ENCODE measurements at places on chromosomes 13 and 19.
A peak's percentile ranks its signal among the peaks of the same experiment; 100 is the strongest.

GRCh38 chr13:110989331-110989730 is 74.5 kb upstream of the ANKRD10 start:
- DNase-seq = no peak

GRCh38 chr19:42357290-42357689 is 31.9 kb downstream of the MEGF8 start:
- DNase-seq = no peak

DNA sequence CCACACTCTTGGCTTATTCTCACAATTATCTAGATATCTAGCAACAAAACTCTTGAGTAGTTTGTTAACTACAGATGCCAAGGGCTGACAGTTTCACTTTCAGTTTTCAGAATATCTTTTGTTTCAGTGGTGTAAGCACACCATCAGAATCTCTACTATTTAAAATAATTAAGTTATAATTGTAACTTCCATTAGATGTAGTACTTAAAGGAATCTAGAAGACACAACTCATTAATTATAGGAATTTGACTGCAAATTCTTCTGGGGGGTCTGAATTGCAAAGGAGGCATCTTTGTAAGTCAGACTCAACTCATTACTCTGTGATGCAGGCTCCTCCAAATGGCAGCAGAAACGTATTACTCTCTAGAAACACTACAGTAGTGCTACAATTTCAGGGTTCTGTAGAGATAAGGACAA is 44.9 kb upstream of the USPL1 start:
- no peak for DNase-seq

DNA sequence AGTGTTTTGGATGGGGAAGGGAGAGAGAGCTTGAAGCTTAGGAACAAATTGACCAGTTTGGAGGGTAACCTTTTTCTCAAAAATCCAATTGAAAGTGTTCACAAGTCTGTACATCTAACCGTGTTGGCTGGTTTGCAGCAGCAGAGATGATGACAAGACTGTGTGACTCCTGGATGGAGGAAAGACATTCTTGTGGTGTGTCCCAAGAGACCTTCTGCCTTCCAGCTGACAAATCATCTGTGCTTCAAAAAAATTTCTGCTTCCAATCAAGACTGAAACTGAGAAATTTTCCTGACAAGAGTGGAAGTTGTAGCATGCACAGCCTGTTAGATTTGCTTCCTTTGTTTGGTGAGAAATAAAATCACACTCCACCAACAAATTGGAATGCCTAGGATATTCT is 56.2 kb downstream of the LACC1 start:
- no peak for DNase-seq

DNA sequence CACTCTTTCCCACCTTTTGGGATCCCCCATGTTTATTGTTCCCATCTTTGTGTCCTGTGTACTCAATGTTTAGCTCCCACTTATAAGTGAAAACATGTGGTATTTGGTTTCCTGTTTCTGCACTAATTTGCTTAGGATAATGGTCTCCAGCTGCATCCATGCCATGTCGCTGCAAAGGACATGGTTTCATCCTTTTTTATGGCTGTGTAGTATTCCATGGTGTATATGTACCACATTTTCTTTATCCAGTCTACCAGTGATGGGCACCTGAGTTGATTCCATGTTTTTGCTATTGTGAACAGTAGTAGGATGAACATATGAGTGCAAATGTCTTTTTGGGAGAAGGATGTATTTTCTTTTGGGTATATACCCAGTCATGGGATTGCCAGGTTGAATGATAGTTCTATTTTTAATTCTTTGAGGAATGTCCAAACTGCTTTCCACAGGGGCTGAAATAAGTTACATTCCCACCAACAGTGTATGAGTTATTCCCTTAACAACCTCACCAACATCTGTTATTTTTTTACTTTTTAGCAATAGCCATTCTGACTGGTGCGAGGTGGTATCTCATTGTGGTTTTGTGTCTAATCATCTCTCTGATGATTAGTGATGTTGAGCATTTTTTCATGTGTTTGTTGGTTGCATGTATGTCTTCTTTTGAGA is 55.7 kb upstream of the MEDAG start:
- DNase-seq = no peak

DNA sequence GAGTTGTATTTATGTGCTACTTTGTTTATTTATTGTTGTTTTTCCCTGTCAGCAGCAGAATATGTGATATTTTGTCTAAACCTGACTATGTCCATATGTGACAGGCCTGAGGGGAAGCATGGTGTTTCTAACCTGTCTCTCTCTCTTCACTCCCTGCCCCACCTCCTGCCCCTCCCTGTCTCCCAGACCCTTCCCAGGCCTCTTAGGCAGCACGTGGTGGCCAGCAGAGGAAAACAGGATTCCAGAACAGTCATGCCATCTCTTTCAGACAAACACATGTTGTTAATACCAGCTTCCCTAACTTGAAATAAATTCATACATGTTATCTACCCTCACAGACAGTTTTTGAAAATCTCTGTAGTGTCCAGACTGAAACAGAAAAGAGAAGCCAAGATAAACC is 31.0 kb upstream of the ATP11A start:
- no peak for DNase-seq

- no peak for DNase-seq
Observed at GRCh38 chr13:69872321-69873047, 235.1 kb upstream of the ATXN8OS start.

DNA sequence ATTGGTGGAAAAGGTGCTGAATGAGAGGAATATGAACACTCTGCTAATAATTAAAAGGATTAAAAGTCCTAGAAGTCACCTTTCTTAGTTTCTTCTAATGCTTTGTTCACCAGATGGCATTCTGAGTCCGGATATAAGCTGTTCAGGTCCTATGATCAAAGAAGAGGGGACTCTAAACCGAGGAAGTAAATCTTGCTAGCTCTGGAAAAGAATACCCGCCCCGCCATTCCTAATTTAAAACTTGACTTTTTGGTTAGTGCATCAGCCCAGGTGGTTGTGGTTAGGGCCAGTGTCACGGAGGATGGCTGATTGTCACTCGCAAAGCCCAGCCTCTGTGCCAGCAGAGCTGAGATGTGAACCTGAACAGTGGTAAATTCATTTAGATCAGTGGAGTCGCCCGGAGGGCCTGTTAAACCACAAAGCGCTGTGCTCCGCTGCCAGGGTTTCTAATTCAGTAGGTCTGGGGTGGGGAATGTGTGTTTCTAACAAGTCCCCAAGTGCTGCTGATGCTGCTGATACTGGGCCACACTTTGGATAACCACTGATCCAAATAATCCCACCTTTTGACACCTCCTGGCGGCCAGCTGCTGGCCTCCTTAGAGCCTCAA is 425.4 kb downstream of the DCT start:
- no peak for DNase-seq

DNA sequence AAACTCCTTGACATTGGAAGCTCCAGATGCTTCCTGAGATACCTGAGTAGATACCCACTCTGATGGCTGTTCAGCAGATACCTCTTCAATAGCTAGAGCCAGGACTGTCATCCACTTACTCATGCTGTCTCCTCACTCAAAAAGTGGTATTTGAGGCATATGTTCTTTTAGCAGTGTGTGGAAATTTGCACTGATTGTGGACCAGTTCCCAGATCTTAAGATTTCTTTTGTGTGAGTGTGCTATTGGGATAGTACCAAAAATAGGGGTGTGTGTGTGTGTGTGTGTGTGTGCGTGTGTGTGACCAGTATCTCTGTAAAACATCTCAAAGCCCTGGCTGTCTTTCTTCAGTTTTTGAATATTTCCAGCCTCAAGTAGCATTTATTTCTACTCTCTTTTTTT is 108.3 kb downstream of the SLITRK5 start:
- no peak for DNase-seq

- peak; percentile 98 for DNase-seq
Observed at GRCh38 chr19:38374332-38375097, at the start of gene PSMD8. Gene PSMD8 (plus strand): TSS chr19:38374571. CDS start chr19:38374602, 31 bp downstream.

GRCh38 chr13:41282129-41282571 is 18.8 kb upstream of the MTRF1 start:
- DNase-seq = no peak

- DNase-seq = no peak
Observed at GRCh38 chr19:41352279-41352608, 1.5 kb downstream of the TGFB1 start.

DNA sequence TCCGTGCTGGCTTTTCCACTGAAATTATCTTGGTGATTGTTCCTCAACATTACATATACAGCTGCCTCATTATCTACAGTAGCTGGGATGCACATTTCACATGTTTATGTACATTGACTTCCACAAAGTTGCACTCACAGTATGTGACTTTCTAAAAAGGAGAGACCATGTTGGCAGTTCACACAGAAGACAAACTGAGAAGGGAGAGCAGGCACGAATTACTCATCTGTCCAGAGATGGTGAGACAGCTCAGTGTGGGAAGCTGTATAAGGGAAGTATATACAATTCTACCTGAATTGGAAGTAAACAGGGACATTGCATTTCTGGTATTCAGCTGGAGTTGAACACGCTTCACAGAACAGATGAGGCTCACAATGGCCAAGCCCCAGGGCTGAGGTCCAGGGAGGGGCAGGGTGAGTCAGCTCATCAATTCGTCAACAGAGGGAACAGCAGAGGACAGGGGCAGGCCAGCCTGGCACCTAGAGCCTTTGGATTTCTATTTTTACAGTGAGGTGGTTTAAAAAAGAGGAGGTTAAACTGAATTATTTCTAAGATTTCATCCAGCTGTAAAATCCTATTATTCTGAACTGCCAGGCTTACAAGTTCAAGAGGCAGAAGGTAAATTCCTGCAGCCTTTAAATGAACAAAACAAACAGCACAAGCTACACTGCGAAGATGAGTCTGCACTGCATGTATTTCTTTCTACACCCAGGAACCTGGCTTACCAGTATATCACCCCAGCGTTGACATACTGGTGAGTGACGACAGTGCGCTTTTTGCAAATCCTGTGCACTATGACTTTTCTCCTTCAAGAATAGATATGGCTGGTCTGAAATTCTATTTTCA is 9.8 kb downstream of the PARP4 start:
- no peak for DNase-seq

GRCh38 chr19:40213882-40214570 is 4.2 kb downstream of the TTC9B start:
- DNase-seq = no peak

- peak; percentile 15 for DNase-seq
Observed at GRCh38 chr13:97339988-97340749, 93.8 kb upstream of the RAP2A start.

GRCh38 chr13:50993934-50994333 is 84.3 kb downstream of the RNASEH2B start:
- DNase-seq = no peak

- DNase-seq = no peak
Observed at GRCh38 chr13:102298051-102298450, 103.8 kb downstream of the FGF14 start.

DNA sequence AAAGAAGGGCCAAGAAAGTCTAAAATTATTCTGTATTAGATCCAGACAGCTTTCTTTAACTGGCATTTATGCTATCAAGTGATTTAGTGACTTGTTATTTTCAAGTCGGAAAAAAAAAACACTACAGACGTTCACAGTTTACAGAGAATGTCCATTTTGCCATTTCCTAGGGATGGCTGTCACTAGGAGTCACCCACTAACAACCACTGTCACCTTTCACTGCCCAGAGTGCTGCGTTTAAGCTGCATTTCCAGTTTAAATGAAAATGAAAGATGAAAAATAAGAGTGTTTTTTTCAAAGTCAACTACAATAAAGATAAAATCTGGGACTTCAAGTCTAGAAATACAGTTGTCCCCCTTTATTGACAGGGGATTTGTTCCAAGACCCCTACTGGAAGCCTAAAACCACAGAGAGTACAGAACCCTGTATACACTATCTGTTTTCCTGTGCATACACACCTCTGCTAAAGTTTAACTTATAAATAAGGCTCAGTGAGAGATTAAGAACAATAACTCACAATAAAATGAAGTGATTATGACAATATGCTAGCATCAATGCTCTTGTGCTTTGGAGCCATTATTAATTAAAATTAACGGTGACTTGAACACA is 112.5 kb downstream of the SACS start:
- DNase-seq = peak; percentile 2

- DNase-seq = no peak
Observed at GRCh38 chr13:51524829-51525566, 59.3 kb upstream of the WDFY2 start.

- no peak for DNase-seq
Observed at GRCh38 chr13:97743938-97744337, 209.5 kb upstream of the IPO5 start.

GRCh38 chr19:50843701-50844221 is 10.4 kb upstream of the KLK15 start:
- DNase-seq = no peak

DNA sequence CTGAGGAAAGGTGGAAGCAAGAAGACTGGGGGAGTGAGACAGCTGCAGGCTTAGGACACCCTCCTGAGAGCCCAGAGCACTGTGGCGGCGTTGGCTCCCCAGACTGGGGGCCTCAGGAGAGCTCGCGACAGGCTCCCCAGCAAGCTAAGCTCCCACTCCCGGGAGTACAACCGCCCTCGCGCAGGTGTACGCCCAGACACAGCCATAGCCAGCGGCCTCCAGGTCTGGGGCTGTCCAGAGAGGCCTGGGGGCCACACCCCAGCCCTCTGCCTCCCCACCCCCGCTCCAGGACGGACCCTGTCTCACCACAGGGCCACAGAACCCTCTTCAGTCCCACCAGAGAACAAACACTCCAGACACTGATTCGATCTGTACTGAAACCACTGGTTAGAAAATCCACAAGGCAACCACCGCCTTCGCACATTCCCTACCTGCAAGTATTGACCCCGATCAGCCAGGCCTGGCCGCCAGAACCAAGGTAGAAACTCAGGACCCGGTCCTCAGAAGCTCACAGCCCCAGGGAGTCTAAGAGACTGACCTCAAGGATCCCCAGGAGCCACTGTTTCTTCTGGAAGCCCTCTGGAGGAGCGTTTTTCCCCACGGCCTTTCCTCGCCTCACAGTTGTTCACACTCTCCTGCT is 16.3 kb downstream of the ZIC5 start:
- DNase-seq = no peak

- no peak for DNase-seq
Observed at GRCh38 chr13:28489524-28489931, 5.4 kb downstream of the FLT1 start.

DNA sequence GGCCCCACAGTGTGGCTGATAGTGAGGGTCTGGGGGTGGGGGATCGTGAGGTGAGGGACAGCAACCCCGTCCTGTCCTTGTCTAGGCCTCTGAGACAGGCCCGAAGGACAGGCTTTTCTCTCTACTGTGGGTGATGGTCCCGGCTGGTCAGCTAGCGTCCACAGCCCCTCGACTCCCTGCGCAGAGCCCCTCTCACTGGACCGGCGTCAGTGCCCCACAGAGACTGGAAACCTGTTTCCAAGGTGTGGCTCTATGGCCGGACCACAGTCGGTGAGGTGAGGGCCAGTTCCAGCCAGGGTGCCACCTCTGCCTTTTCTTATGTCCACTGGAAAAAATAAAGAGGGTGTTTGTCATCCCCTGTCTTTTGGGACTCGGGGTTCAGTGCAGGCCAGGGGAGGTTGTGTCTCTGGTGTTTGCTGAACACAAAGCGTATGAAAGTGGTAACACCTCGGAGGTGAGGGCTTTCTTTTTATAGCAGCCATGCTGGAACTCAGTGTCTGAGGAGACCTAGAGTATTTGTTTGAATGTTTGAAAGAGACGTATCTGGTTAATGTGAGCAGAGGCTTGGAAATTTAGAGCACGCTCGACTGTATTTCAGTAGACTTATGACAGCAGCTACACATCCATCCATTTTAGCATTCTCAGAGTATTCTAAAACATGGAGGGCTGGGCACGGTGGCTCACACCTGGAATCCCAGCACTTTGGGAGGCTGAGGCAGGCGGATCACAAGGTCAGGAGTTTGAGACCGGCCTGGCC is 22.8 kb downstream of the ATP11A start:
- no peak for DNase-seq

All from CD4-positive, CD25-positive, alpha-beta regulatory T cell (primary cell).